ENCODE measurements at places on chromosomes 5 and 9.
A peak's percentile ranks its signal among the peaks of the same experiment; 100 is the strongest.

- no peak for DNase-seq
These were observed 28.1 kb upstream of the F2RL1 start for GRCh38 chr5:76790632-76791290.

GRCh38 chr5:10009802-10010201 is 239.9 kb downstream of the ATPSCKMT start:
- DNase-seq: no peak

- no peak for DNase-seq
These were observed 381.9 kb upstream of the ZNF462 start for GRCh38 chr9:106481013-106481609.

DNA sequence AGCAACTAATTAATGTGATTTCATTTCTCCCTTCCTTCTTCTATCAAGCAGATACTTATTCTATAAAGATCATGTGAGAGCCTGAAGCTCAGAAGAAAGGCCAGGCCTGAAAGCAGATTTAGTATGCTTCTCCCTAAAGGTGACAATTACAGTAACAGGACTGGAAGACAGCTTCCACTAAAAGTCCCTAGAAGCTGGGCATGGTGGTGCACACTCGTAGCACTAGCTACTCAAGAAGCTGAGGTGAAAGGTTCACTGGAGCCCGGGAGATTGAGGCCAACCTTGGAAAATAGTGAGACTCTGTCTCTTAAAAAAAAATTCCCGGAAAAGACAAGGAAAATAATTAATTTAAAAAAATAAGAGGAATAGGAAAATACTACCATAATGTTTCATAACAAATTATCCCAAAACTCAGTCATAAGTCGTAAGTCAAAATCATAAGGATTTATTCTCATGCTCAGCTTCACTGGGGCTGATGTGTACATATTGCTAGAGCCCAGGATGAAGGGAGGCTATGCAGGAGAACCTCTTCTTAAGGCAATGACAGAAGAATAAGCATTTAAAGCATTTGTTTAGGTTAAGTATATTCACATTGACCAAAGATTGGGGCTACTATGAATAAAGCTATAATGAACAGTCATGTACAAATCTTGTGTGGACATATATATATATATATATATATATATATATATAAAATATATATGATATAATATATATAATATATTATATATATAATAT is 210.8 kb upstream of the SMARCA2 start:
- no peak for DNase-seq

GRCh38 chr9:77912895-77913693 is 118.5 kb downstream of the GNAQ start:
- no peak for DNase-seq

GRCh38 chr9:93979721-93980120 is 24.6 kb upstream of the BARX1 start:
- no peak for DNase-seq

DNA sequence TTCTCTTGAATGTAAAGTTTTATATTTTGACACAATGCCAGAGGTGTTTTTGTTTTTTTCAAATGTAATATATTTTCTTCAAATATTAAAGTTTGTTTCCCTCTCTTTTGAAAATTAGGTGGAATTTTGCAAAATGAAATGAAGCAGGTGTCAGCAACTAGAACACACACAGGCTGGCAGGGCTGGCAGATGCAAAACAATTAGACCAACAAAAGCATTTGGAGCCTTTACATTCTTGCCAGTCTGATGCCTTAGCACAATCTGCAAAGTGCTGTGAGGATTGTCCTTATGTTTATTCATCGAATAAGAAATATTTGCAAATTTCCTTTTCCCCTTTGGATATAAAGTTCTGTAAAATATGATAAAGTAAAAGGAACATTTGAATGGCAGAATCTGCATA is 1063.9 kb downstream of the CDH9 start:
- no peak for DNase-seq

DNA sequence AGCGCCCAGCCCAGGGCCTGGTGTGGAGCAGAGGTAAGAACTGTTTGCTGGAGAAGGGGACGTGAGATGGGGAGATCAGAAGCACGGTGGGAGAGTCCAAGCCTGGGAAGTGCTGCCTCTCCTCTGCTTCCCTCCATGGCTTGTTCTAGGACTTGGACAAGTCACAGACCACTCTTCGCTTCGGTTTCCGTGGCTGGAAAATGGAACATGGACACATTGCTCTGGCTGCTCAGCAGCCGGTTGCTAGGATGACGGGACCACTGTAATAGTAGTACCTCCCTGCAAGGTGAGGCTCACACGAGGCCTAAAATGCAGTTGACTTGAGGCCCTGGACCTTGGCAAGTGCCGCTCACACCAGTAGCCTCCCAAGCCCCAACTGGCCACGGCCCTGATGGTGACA is 175.8 kb upstream of the FSTL4 start:
- DNase-seq: no peak

DNA sequence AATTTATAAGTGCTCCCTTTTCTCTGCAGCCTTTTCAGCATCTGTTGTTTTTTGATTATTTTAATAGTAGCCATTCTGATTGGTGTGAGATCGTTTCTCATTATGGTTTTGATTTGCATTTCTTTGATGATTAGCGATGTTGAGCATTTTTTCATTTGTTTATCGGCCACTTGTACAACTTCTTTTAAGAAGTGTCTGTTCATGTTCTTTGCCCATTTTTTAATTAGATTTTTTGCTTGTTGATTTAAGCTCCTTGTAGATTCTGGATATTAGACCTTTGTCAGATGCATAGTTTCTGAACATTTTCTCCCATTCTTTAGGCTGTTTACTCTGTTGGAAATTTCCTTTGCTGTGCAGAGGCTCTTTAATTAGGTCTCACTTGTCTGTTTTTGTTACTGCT is 46.3 kb downstream of the FYB1 start:
- no peak for DNase-seq

DNA sequence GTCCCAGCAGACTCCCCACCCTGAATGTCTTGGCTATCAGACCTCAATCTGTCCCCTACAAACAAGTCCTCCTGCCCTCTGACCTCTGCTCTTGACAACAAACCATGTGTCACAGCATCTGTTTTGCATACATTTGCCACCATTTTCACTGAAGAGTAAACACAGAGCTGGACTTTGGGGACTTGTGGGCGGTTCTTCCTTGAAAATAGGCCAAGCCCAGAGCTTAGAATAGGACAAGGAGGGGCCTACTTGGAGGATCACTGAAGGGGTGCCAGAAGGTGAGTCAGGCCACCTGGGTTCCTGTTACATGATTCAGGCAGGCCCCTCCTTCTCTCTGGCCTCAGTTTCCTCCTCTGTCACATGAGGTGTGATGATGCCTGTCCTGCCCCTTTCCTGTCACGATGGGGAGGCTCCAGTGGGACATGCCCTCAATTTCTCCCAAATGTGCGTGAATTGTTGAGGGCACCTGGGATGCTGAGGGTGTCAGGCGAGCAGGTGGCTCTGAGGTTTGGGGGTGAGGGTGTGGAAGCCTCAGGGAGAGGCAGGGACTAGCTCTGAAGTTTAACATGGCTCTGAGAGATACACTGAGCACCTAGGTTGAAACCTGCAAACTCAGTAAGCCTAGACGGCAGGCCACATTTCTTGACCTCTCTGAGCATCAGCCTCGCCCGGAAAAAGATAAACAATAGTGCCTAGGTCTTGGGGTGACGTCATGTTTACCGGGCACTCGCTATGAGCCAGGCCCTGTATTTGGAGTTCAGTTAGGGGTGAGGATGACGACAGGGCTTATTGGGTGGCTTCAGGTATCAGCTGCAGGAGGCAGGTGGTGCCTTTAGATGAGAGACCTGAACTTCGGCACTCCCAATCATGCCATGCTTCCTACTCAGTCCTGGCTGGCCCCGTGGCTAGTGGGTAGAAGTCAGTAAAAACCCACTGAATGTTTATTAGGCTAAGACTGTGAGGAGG is 107.6 kb upstream of the PITX1 start:
- no peak for DNase-seq

DNA sequence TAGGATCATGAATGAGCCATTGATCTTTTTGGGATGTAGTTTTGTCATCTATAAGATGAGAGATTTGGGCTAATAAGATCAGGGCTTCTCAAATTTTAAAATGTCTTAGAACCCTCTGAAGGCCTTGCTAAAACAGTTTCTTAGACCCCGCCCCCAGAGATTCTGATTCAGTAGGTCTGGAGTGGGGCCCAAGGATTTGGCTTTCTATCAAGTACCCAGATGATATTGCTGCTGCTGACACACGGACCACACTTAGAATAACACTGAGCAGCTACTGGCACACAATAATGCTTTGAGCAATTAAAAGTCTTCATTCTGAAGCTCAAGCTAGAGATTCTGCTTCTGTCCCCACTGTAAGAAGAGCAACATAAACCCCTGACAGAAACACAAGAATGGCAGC is 216.7 kb downstream of the SMARCA2 start:
- peak; percentile 36 for DNase-seq

GRCh38 chr9:19149230-19149629 is 21.9 kb upstream of the PLIN2 start:
- no peak for DNase-seq

- DNase-seq: peak; percentile 64
These were observed 1.3 kb downstream of the RAI14 start for GRCh38 chr5:34657274-34657921.

- DNase-seq: no peak
These were observed 35.5 kb upstream of the ELL2 start for GRCh38 chr5:95996904-95997723.

- DNase-seq: peak; percentile 96
These were observed 201.2 kb upstream of the GAS1 start for GRCh38 chr9:87148331-87149104.

GRCh38 chr5:80251636-80252035 is 4.2 kb downstream of the SERINC5 start:
- no peak for DNase-seq

DNA sequence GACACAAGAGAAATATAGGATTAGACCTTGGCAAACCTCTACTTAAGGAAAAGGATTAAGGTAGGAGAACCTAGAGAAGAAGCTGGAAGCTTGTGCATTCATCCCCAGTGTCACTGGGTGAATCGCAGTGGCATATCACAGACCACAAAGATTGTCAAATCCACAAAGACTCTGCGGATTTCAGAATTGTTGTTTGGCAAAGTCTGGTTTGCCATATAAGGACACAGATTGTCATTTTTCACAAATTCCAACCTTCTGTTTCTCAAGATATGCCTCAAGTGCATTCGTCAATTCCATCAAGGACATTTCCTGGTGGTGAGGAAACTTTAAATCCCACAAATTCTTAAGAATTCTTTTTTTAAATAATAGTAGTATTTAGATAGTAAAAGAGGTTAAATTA is 395.1 kb upstream of the PAPPA start:
- DNase-seq: no peak

DNA sequence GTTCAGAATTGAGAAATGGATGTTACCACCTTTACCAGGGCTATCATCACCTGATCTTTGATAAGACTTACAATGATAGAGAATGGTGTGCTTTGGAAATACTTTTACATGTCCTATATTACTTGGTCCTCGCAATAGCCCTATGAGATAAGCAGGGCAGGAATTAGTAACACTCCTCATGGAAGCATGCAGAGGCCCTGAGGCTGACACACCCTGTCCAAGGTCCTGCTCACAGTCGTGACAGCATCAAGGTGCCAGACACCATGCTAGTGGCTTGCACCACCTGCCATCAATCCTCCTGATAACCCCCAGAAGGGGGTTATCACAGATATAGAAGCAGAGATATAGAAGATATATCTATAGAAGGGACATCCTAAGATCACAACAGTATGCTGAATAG is 216.8 kb upstream of the TBC1D2 start:
- no peak for DNase-seq

DNA sequence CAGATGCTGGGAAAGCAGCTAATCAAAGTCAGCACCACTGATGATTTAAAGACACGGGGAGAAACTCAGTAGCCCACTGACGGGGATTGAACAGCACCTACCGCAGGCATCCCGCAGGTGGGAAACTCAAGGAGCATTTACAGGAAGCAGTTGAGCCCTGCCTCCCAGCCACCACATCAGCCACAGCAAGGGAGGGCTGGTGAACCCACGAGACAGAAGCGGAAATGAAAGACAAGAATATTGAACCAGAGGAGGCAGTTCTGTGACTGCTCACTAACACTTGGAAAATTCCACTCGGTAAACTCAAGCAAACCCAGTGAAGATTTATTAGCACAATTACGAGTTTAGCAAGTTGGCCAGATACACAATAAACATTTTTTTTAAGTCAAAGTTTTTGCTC is 10.6 kb upstream of the FAM163B start:
- no peak for DNase-seq

- DNase-seq: no peak
These were observed 17.8 kb downstream of the NOTCH1 start for GRCh38 chr9:136527721-136528710.

DNA sequence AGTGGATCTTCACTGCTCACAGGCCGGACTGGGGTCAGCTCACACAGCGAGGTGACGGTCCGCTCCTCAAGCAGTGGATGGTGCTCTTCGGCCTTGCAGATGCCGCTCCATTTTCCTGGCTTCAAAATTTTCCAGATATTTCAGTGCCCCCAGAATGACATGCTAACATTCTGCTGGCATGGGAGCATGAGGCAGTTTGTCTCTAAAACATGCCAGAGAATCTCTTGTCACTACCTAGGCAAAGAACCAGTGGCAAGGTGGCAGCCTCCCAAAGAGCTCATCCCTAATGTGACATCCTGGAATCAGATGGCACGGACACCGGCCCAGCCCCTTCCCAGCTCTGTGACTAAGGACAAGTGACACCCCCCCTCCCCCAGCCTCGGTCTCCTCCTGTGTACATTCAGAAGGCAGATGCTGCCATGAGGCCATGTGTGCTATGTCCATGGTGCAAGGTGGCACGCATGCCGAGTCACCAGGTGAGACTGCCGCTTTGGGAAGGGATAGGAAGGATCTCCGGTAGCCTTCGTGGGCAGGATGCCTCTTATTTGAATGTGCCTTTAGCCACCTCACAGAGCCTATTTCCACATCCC is 2.7 kb downstream of the S1PR3 start:
- DNase-seq: peak; percentile 67

DNA sequence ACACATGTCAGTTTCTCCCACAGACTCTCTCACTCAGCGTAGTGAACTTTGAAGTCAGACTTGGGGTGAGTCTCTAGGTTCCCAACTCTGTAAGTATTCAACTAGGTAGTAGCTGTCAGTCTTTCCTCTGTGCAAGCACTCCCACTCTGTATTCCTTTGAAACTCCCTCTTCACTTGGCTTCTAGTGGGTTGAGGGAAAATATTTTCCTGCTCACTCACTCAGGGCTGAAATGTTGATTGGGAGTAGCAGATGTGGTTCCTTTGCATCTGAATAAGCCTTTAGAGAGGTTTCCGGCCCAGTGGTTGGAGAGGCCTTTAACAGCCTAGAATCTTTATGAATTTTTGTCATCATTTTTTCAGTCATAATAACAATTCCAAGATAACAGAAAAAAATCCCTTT is 18.1 kb upstream of the ARRDC3 start:
- DNase-seq: no peak
